ENCODE measurements at places on chromosomes 3 and 15.

GRCh38 chr3:43287500-43287873 is 1.1 kb downstream of the SNRK start:
- H3K4me3 ChIP-seq: peak overlapping the region; percentile 32
- H3K27me3 ChIP-seq: no peaks in the 10 kb centered on the region
- DNase-seq: no peak
- H3K27ac ChIP-seq: peak overlapping the region; percentile 65

DNA sequence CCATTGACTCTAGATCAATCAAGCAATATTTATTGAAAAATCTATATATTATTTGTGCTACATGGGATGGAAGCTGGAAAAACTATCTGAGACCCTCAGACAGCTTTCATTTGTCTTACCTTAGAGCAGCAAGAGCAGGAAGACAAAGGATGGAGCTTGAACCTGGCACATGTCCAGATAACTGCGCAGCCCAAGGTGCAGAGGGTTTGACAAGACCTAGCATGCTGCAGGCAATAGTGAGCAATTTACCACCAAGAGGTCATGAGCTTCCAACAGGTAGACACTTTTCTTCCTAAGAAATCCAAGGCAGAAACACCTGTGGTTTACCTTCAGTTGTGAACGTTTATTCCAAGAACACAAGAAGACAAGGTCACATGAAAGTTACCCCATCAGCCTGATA is 214.7 kb upstream of the NECTIN3 start:
- no peak overlapping the region for H3K4me3 ChIP-seq
- no peaks in the 10 kb centered on the region for H3K27me3 ChIP-seq
- H3K36me3 ChIP-seq: no peaks in the 10 kb centered on the region
- DNase-seq: no peak
- H3K4me1 ChIP-seq: no peaks in the 10 kb centered on the region
- no peak overlapping the region for H3K27ac ChIP-seq

DNA sequence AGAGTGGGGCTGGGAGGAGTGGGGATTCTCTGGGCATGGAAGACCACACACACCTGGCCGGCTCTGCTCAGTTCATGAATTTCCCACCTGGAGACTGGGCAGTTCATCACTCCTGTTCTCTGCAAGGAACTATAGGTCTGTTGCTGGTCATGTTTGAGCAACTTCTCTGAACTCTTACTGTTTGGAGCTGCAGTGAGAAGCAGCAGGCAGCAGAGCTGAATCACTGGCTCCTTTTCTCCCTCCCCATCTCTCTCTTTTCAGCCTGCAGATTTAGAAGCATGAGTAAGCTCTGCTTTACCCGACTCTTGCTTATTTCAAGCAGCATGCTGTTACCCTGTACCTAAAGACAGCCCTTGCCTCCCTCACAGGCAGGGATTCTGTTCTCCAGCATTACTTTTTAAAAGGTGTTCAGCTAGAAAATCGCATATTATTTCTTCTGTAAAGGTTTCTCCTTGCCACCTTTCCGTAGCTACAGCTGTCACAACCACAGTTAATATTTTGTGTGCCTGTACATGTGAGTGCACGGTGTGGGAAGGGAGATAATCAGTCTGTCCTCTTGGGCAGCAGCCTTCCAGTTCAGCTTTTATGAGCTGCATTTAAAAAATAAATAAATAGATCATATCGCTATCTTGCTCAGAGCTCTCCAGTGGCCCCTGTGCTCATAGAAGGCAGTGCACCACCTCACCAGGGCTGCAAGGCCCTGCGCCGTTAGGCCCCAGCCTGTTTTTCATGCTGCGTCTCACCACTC is 131.6 kb downstream of the CHCHD6 start:
- H3K36me3 ChIP-seq: no peaks in the 10 kb centered on the region
- H3K27me3 ChIP-seq: no peaks in the 10 kb centered on the region
- no peak for DNase-seq
- no peak overlapping the region for H3K4me3 ChIP-seq
- no peaks in the 10 kb centered on the region for H3K4me1 ChIP-seq

- no peaks in the 10 kb centered on the region for H3K27me3 ChIP-seq
- H3K36me3 ChIP-seq: peaks cover 13% of the 10 kb centered on the region
- no peak overlapping the region for H3K27ac ChIP-seq
- no peak overlapping the region for H3K4me3 ChIP-seq
- DNase-seq: no peak
These were observed 29.7 kb downstream of the WHAMM start for GRCh38 chr15:82839136-82839535.

DNA sequence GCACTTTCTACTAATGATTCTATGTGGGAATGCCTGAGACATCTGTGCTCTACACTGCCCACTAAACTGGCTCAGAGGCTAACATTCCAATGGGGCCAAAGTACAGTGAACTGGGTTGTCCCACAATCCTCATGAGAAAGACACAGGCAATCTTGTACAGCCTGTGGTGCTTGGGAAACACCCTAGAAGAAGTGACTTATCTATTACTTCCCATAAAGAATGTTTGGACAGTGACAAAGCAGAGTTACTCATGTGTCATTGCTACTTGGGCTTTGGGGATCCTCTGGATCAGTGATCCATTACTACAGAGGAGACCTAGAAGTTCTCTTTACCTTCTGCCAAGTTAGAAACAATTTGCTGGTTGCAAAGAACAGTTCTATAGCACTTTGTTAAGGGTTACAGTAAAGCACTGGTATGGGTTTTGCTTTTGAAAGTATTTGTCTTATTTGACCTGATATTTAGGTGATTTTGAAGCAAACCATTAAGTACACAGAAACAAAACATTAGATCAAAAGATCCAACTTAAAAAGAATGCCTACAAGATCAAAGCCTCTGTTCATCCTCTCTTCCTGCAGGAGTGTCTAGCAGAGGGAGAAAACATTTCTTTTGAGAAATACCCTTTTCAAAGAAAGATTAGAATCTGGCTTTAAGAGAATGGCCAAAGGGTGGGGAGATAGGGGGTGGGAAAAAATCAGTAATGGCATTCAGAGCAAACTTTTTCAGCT is 75.8 kb downstream of the CTNNB1 start:
- no peaks in the 10 kb centered on the region for H3K36me3 ChIP-seq
- H3K4me1 ChIP-seq: no peaks in the 10 kb centered on the region
- peak; percentile 22 for DNase-seq
- no peaks in the 10 kb centered on the region for H3K27me3 ChIP-seq

DNA sequence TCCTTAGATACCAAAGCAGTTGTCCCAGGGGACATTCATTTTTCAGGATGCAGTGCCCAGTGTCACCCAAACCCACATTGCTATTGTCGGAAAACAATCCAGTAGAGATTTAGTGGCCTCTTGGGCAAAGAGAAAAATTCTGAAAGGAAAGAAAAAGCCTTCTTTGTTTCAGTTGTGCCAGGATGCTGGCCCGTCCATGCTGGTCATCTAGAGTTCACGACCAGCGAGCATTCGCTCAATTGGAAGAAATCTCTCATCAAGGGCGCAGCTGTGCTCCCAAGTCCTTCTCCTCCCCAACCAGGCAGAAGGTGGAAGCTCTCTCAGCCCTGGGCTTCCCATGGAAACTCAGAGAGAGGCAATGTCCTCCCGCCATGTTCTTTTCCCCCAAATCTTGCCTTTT is 123.7 kb downstream of the MTHFS start:
- H3K27ac ChIP-seq: no peak overlapping the region
- H3K27me3 ChIP-seq: no peaks in the 10 kb centered on the region
- DNase-seq: no peak
- no peaks in the 10 kb centered on the region for H3K4me1 ChIP-seq

GRCh38 chr15:39124553-39125171 is 456.2 kb upstream of the THBS1 start:
- no peak for DNase-seq
- H3K27me3 ChIP-seq: no peaks in the 10 kb centered on the region
- no peak overlapping the region for H3K27ac ChIP-seq
- H3K4me3 ChIP-seq: no peak overlapping the region

DNA sequence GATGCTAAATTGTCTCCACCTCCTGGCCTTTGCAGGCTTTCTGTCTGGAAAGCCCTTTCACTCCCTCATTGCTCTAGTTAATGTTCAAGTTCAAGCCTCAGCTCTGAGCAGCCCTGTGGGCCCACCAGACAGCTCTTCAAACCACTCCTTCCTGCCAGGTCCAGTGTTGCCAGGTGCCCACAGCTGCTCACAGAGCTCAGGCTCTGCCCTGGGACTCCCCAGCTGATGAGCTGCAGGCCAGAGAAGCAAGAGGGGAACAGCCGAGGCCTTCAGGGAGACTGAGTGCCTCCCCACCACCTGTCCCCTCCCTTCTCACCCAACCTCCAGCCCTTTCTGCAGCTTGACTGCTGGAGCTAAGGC is 1.3 kb upstream of the ZBTB47 start:
- peak overlapping the region; percentile 48 for H3K27ac ChIP-seq
- H3K36me3 ChIP-seq: no peaks in the 10 kb centered on the region
- H3K27me3 ChIP-seq: no peaks in the 10 kb centered on the region
- no peaks in the 10 kb centered on the region for H3K4me1 ChIP-seq
- no peak for DNase-seq

DNA sequence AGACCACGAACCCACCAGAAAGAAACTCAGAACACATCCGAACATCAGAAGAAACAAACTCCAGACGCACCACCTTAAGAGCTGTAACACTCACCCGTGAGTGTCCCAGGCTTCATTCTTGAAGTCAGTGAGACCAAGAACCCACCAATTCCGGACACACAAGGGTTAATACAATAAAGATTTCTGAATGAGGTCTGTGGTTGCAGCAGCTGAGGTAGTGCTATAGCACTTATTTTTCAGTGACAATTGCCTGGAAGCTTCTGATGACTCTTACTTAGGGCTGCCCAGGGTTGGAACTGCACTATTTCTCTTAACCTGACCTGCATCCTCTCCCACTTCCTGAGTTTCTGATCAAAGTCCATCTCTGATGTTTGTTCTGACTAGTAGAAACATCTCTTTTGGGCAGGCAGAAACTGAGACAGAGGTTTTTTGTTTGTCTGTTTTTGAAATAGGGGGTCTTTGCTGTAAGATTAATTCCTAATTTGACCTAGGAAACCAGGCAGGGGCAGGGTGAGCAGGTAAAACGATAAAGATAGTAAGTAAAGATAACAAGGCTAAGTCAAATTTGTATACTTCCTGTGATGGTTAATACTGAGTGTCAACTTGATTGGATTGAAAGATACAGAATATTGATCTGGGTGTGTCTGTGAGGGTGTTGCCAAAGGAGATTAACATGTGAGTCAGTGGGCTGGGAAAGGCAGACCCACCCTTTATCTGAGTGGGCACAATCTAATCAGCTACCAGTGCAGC is 169.1 kb downstream of the GAP43 start:
- no peak overlapping the region for H3K4me3 ChIP-seq
- H3K27ac ChIP-seq: no peak overlapping the region
- H3K4me1 ChIP-seq: no peaks in the 10 kb centered on the region
- H3K36me3 ChIP-seq: no peaks in the 10 kb centered on the region
- no peaks in the 10 kb centered on the region for H3K27me3 ChIP-seq
- no peak for DNase-seq

DNA sequence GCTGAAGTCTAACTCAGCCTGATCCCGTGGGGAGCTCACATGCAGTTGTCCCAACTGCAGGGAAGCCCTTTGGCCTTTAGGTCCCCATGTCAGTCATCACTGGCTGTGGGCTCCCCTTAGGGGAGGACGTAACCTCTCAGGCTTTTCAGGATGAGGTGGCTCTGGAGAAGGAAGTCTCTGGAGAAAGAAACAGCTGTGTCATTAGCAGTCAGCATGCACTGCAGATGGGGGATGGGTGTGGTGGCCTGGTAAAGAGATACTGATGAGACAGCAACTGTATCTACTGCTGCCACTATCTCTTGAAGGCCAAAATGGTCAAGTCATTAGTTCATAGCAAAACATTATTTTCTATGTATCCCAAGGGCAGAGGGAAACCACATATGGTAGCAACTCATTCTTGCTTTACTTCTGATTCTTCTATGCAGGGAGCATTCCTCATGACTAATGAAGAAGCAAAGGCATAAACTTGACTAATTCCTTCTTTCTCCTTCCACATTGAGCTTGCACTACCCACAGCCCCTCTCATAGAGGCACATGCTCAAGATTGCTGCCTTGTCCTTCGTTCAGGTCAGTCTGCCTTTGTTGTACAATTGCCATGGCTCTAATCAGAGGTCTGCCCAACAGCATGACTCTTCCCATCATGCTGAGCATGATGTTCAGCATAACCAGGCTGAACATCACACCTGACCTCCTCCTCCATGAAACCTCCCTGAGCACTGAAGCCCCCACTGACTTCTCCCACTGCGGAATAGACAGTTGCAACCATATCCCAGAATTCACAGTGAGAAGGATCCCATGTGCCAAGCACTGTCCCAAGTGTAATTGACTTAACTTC is 47.8 kb upstream of the TMEM158 start:
- no peaks in the 10 kb centered on the region for H3K4me1 ChIP-seq
- DNase-seq: no peak
- H3K36me3 ChIP-seq: no peaks in the 10 kb centered on the region
- H3K27me3 ChIP-seq: no peaks in the 10 kb centered on the region

- DNase-seq: no peak
- H3K27me3 ChIP-seq: no peaks in the 10 kb centered on the region
- no peak overlapping the region for H3K4me3 ChIP-seq
- no peak overlapping the region for H3K27ac ChIP-seq
- H3K4me1 ChIP-seq: no peaks in the 10 kb centered on the region
These were observed 101.1 kb downstream of the CPNE4 start for GRCh38 chr3:131933665-131934064.

GRCh38 chr3:55183201-55183600 is 255.3 kb upstream of the LRTM1 start:
- no peak for DNase-seq
- no peak overlapping the region for H3K27ac ChIP-seq
- H3K4me3 ChIP-seq: no peak overlapping the region
- H3K36me3 ChIP-seq: no peaks in the 10 kb centered on the region

- no peak overlapping the region for H3K27ac ChIP-seq
- H3K4me1 ChIP-seq: peaks cover 9% of the 10 kb centered on the region
- no peak overlapping the region for H3K4me3 ChIP-seq
- no peaks in the 10 kb centered on the region for H3K27me3 ChIP-seq
- no peak for DNase-seq
These were observed 4.9 kb downstream of the MON1A start for GRCh38 chr3:49924683-49925082.

DNA sequence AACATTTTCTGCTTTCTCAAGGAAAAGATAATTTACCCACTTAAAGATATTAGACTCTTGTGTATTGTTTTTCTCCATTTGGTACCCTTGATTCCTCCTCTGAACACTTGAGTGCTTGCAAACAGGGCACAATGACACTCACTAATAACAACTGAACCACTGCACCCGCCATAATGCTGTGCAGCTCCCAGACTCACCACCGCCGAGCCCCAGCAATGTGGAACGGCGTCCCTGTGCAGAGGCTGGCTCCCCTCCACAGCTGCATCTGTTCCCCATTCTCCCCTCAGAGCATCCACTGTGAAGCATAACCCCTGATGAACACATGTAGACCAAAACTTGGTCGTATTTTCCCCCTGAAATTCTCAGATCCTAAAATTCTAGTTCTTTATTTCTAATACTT is 276.2 kb upstream of the PLSCR5 start:
- DNase-seq: no peak
- no peaks in the 10 kb centered on the region for H3K4me1 ChIP-seq
- no peaks in the 10 kb centered on the region for H3K36me3 ChIP-seq
- H3K27me3 ChIP-seq: no peaks in the 10 kb centered on the region
- H3K4me3 ChIP-seq: no peak overlapping the region
- H3K27ac ChIP-seq: no peak overlapping the region

Data from colonic mucosa (tissue), 4 donors.